Hematopoietic multipotent progenitor cell treated with erythropoietin and hydrocortisone succinate and interleukin-3 and kit ligand, for 15 days (in vitro differentiated cells): ENCODE measurements at places on chromosomes 13 and 19.

GRCh38 chr19:9952276-9952675, 16.0 kb upstream of the OLFM2 start:
- DNase-seq: no peak

DNA sequence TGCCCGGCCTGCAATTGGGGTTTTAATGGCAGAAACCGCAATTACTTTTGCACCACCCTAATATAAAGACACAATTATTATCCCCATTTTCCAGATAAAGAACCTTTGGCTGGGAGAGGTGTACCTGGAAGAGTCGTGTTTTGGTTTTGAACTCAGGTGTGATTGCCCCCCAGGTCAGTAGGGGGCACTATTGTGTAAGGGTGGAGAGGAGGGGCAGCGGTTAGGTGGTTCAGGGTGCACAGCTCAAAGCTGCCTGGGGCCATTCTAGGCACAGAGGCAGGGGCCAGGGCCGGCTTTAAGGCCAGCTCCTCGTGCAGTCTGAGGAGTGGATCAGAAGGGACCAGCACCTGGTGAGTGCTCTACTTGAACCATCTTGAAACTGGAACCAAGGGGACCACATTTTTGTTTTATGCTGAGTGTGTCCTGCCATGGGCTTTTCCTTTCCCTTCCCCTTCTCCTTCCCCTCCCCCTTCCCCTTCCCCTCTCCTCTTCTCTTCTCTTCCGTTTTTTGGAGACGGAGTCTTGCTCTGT, 5.8 kb upstream of the FCGRT start:
- DNase-seq: peak; percentile 74

- no peak for DNase-seq
These were observed 21.0 kb downstream of the LMO7 start for GRCh38 chr13:75657111-75657510.

DNA sequence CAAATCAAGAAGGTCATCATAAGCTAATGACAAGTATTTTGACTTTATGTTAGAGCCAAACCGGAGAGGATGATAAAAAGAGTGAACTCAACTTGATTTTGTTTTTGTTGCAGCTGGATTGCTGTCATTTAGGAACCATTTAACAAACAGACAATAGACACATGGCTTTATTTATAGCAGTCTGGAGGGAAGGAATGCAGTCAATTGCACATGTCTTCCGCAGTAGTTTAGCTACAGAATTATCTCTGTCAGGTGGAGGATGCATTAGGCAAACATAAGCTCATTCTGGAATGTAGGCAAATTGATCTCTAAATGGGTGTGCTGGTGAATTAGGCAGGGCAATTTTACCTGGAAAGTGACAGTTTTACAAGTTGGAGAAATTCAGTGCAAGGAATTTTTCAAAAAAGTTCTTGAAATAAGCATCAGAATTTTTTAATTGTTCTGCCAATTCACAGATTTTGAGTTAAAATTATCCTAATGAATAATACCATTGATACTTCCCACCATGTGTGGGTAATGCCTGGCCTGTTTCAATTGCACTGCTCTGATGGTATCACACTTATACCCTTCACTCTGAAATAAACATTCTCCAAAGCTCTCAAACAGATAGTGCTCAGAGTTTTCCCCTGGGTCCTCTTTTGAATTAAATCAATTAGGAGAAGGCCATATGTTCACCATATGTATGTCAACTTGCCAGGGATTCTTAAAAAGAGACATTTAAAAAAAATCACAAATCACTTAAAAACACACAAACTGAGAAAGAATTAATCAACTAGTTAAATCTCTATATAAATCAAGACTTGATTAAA, 318.3 kb downstream of the NDFIP2 start:
- no peak for DNase-seq

DNA sequence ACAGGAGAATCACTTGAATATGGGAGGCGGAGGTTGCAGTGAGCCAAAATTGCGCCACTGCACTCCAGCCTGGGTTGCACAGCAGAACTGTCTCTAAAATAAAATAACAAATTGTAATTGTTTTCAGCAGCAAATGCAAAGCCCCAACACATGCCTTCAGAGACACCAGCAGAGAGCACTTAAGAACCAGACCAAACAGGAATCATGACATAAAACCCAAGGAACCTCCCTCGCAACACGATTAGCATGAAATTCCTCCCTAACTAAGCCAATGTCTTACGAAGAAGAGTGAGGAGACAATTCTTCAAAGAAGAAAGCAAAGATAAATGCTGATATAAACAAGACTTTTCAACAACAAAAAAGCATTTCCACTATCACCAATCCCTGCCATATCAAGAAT, 40.1 kb downstream of the PSPC1 start:
- DNase-seq: no peak

DNA sequence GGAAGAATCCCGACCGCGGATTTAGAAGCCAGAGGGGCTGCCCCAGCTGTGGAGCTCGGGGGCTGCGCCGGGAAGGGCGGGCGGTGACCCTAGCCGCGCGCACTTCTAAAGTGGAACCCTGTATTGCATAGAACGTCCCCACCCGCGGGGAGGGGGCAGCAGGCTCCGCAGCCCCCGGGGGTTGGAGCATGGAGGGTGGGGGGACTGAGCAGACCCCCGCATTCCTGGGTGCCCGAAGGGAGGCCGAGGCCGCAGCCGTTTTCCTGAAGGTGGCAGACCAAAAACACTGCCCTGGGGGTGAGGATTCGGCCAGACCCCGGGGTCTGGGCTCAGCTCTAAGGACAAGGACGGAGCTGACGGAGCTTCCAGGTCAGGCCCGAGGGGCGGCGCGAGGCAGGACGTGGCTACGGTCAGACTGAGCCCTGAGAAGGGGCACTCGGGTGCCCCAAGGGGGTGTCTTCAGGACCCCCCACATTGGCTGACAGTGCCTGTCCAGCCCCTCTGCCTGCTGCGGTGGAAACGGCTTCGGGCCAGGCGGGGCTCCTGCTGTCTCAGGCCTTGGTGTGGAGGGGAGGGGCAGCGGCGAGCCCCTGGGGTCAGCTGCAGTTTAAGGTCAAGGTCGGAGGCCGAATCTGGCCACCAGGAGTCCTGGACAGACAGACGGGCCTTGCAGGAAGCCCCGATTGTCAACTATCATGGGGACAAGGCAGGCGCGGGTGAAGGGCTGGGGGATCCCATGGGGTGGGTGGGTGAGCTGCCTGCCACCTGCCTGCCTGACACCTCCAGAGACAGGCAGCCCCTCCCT, 12.6 kb downstream of the MKNK2 start:
- DNase-seq: no peak

DNA sequence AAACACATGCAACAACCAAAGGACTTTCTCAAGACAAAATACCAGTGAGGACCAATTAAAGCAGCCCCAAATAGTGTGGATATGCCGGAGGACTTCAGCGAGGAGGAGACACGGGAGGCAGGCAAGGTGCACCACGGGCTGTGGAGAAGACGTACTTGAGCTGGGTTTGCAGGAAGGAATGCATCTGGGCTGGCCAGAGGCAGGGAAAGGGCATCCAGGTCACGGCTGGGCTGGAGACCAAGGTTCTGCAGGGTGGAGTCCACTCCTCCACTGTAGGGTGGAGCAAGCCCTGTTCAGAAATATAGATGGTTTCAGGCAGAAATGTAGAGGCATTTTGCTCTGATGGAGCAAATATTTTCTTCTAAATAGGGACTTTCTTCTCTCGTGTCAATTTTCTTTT, 36.6 kb upstream of the MEDAG start:
- no peak for DNase-seq

GRCh38 chr13:77703408-77703807, 5.9 kb downstream of the SLAIN1 start:
- no peak for DNase-seq

DNA sequence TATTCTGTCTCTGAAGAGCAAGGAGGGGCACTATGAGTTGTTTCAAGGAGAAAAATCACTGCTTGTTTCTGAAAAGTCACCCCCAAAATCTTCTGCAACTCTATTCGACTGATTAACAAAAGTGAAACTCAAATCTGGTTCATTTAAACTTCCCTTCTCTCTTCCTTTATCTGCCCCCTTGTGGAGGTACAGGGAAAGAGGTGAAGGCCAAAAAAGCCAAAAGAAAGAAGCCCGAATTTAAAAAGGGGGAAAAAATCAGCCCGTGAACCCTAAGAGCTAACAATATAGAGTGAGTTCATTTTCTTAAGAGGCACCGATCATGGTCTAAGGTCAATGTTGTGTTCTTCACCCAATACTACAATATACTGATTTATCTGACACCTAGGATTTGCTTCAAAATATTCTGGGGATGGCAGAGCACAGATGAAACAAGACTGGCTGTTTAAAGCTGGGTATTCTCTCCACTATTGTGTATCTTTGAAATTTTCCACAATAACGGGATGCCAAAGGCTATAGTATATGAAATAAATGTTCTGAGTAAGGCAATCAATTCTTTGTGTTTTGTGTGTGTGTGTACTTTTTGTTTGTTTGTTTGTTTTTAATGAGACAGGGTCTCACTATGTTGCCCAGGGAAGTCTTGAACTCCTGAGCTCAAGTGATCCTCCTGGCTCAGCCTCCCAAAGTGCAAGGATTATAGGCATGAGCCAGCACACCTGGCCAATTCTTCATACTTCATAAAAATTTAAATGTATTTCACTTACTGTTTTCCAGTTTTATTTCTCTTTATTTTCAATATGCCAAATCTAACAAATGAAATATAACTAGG, 55.0 kb upstream of the EEF1AKMT1 start:
- DNase-seq: peak; percentile 83

DNA sequence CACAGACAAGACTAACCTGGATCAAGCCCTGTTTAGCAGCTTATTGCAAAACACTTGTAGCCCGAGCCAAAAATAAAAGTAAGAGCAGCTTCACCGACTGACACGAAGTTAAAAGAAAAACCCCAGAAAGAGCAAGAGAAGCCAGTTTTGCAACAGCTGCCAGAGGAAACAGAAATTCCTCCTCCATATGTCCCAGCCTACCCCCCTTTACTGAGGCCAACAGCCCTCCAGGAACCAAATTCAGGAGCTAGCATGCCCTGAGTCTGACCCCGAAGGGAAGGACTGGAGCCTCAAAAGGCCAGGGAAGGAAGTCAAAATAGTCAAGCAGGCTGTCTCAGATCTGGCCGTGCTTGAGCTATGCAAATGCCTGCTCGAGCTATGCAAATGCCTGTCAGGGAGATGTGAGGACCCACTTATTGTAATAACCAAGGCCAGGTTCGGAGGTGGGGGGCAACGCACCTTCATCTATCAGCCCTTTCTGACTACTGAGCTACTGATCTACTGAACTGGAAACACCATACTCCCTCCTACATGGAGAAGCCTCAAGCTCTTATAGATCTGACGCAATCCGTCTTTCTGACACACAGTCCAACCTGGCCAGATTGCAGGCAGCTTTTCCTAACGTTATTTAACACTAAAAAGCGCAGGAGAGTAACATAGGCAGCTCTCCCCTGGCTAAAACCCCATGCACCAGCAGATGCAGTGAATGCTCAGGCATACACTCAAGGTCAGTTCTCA, 6.7 kb downstream of the SIGLEC11 start:
- DNase-seq: no peak

GRCh38 chr19:7869910-7870511, 4.2 kb downstream of the PRR36 start:
- peak; percentile 56 for DNase-seq

DNA sequence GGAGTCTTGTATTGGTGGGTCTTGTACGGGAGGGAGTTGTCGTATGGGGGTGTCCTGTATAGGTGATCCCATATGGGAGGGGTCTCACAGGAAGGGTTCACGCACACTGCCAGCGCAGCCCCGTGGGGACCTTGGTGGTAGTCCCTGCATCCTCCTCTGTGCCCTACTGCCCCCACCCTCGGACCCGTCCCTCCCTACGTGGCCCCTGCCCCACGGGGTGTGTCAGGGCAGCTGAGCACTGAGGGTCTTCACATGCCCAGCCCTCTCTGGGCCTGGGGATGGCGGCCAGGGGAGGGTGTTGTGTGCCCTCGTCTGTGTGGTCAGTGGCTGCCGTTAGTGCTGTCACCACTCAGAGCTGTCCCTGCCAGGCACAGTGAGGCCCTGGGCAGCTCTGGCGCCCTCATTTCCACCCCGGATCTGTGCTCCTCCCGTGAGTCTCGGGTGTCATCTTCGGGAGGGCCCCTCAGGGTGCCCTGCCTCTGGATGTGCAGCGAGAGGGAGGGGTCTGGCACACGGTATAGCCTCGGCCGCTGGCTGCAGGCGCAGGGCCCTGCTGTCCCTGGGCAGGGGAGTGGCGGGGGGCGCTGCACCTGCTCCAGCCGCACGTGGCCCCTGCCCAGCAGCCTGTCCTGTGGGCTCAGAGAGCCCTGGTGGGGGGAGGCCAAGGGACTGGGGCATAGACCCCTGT, 16.0 kb upstream of the GNA15 start:
- DNase-seq: no peak

- peak; percentile 15 for DNase-seq
These were observed 1.5 kb upstream of the MYADM start for GRCh38 chr19:53865918-53866864.

DNA sequence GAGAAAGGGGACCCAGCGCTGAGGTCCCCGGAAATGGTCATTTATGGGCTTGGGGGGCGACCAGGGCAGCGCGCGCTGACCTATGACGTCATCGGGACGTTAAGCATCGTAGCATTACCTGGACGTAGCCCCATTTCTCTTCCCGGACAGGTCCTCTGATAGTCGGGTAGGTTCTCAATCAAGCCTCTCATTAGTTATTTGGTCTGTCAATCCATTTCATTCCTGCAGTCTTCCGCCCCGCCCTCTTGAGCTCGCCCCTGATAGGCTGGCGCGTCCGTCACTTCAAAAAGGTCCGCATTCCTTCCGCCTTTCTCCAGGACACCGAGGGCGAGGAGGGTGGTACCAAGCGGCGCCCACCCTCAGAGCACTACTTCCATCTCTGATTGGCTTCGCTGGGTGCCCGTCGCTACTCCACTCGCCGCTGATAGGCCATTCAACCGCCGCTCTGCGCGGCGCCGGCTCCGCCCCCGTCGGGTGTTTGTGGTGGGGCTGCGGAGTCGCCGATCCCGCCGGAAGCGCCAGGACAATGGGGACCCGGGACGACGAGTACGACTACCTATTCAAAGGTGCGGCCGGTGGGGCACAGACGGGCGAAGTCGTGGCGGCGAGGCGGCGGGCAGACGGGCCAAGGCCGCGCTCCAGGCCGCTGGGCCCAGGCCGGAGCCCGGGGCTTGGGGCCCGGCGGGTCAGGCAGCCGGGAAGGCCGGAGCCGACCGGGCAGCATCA, at the start of gene RAB11B:
Gene RAB11B, plus strand, starts transcription at position 470 of the 726 bp plus-strand sequence. Its CDS starts 57 bp downstream, at position 527.
- peak; percentile 100 for DNase-seq

DNA sequence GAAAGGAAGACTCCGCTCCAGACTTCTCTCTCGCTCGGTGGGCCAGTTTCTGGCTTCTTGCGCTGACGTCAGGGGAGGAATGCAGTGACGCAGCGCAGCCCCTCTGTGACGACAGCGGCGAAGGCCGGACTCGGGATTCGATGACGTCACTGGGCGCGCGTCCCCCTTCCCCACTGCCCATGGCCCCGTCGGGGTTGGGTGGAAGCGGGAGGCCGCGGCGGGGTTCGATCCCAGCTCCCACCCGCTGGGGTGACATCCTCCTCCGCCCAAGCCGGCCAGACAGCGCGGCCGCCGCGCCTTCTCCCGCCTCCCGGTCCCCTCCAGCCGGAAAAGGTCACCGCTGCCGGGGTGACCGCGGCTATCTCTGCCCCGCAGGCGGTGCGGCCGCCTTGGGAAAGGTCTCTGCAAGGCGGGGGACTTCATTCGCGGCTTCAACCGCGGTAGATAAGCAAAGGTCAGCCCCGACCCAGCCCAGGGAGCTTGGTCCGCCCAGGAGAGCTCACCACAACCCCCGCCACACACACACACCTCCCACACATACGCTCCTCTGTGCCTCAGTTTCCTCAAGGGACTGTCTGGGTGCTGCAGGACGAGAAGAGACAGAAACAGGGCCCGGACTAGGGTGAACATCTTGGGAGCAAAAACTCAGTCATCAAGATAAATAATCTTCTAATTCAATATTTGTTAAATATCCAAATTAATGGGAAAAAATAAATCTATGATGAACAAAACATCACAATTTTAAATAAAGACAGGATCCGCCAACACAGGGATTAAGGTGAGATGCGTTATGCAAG, 844 bp upstream of the RFX1 start:
- DNase-seq: no peak
